Calu3 (cell line): ENCODE measurements at places on chromosomes 13 and 19.

- peak; percentile 92 for DNase-seq
These were observed 192.6 kb downstream of the KATNAL1 start for GRCh38 chr13:30114571-30115256.

DNA sequence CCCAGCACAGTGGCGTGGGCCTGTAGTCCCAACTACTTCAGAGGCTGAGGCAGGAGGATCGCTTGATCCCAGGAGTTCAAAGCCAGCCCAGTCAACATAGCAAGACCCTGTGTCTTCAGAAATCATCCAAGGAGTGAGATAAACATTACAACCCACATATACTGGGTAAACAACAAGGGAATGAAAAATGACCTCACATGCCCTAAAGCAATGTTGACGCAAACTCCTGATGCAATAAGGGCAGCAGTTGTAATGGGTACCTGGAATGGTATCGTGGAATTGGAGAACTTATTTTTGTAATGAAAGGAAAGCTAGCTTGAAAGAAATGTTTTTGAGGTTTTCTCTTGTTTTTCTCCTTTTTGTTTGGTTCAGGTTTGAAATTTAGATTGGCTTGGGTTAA is 24.5 kb upstream of the LGALS16 start:
- no peak for DNase-seq

- DNase-seq: no peak
These were observed 452.2 kb downstream of the TSHZ3 start for GRCh38 chr19:30897034-30897433.

DNA sequence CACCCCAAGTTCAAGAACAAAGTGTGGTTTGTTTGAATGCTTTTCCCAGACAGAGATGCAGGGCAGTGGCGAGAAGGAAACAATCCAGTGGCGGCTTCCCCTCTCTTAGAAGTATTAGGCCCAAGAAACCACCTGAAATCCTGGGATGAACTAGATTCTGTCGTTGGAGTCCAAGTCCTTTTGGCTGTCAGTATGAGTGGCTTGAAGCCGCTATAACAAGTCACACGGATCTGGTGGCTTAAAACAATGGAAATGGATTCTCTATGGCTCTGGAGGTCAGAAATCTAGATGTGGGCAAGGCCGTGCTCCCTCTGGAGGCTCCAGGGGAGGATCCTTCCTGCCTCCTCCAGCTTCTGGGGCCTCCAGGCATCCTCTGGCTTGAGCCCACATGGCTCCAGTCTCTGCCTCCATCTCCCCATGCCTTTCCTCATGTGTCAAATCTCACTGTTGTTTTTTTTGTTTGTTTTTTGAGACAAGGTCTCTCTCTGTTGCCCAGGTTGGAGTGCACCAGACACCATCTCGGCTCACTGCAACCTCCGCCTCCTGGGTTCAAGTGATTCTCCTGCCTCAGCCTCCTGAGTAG is 97.7 kb downstream of the GNG7 start:
- no peak for DNase-seq

- no peak for DNase-seq
These were observed 572.5 kb downstream of the LIG4 start for GRCh38 chr13:107642831-107643230.

GRCh38 chr13:113997845-113998751 is 24.2 kb upstream of the C13orf46 start:
- DNase-seq: no peak

- DNase-seq: no peak
These were observed 4.9 kb downstream of the RFX2 start for GRCh38 chr19:6105444-6105843.

- no peak for DNase-seq
These were observed 81.8 kb downstream of the GGACT start for GRCh38 chr13:100506600-100507422.

DNA sequence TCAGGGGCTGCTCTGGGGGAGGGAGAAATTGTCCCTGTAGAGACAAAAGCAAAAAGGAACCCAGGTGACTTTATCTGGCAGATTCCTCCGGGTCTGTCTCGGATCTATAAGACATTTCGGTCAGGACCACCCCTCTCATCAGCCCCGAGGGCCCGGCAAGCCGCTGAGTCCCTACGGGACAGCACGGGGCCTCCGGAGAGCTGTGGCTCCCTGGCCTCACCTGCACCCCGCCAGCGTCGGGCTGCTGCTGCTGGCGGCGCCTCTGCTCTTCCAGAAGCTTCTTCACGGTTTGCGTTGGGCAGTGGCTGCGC is 1.9 kb downstream of the NFKBID start:
- DNase-seq: no peak

- no peak for DNase-seq
These were observed 9.7 kb downstream of the MAP2K2 start for GRCh38 chr19:4114181-4114580.
